ENCODE measurements at places on chromosomes 7 and 10.

DNA sequence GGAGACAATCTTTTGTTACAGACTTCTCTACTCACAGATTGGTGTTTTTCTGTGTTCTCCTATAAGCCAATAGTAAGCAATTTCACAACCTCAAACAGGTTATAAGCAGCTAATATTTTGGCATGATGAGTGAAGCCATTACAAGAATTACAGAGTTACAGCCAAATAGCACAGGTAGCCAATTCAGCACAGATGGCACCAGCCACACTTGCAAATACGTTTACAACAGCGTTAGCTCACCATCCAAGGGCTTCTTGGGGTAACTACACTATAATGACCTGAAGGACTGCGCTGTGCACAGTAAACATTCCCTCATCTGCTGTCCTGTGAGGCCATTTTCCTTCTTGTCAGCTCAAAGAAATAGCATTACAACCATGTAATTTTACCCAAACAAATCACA lies 428.6 kb downstream of the TCERG1L start:
- DNase-seq = no peak

DNA sequence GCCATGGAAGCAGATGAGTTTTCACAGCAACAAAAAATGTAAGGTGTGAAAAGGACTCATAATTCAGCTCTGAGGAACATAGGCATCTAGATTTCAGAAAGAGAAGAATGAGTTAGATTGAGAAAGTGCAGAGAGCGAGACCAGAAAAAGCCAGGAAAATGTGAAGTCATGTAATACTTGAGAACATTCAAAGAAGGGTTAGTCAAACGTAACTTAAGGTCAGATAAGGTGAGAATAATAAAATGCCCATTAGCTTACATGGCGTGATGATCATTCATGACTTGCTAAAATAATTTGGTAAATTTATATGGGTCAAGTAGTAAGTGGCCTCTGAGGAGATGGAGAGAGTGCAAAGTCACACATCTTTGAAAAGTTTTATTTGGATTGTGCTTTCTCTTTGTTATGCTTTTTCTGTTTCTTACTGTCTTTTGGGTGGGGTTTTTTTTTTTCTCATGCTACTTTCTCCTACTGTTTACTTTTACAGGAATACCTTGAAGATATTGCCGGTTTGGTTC lies 271.8 kb upstream of the NRG3 start:
- DNase-seq = no peak

- no peak for DNase-seq
Measured at GRCh38 chr7:20157456-20157855, 59.7 kb downstream of the MACC1 start.

DNA sequence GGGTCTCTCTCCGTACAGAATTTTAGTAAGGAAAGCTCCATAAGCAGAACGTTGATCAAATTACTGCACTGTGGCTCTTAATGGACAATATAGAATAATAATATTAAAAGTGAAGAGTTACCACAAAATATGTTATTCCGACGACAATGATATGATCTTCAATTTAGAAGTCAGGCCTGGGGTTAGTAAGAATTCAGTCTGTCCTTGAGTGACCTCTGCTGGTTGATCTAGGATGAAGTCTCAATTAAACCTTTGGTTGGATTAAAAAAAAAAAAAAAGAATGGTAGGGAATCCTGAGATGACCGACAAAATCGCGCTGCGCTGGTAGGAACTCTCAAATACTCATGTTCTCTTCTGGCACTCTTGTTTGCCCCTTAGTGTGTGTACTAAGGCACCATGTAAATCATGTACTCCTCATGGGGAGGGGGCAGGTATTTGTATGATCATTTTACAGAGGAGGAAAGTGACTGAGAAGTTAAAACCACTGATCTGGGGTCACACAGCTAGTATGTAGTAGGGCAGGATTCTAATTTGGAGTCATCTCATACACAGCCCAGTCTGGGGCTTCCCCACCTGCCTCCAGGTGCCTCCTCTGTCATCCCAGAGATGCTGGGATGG lies 161.3 kb upstream of the NPVF start:
- no peak for DNase-seq

DNA sequence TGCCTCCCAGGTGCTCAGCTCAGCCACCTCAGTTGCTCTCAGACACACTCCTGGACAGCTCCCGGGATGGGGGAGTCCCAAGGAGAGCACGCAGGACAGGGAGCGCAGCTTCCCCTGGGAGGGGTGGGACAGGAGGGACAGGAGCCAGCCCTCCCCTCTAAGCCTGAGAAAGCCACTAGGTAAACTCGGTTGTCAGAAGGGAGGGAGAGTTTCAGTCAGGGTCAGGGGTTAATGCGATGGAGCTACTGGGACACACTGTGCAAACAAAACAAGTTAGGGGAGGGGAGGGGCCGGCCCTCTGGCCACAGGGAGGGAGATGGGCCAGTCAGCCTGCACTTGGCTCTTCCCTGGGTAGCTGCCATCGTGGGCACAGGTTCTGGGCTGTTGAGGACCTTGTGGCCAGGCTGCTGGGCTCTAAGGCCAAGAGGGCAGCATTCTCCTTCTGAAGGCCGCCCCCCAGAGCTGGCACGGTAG lies 31.1 kb downstream of the KAZALD1 start:
- DNase-seq = no peak

DNA sequence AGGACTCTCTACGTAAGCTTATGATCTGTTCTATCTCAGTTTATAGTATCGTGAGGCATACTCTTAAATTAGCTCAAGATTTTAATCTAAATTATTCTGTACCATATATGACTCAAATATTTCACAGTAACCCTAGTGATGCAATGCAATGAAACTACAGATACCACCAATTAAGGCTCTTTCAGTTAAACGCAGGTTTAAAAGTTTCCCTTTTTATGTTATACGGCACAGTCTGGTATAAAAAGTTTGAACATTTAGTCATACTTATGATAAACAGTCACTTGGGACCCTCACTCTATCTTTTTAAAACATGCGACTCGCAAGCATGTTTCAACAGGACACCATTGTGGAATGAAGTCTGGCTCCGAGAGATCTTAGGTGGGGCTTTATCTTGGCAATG lies 107.2 kb downstream of the CDK6 start:
- DNase-seq = no peak

GRCh38 chr10:27819781-27820531 lies 74.3 kb upstream of the MKX start:
- DNase-seq = no peak

GRCh38 chr7:4195660-4196059 lies 486.4 kb upstream of the FOXK1 start:
- DNase-seq = no peak

DNA sequence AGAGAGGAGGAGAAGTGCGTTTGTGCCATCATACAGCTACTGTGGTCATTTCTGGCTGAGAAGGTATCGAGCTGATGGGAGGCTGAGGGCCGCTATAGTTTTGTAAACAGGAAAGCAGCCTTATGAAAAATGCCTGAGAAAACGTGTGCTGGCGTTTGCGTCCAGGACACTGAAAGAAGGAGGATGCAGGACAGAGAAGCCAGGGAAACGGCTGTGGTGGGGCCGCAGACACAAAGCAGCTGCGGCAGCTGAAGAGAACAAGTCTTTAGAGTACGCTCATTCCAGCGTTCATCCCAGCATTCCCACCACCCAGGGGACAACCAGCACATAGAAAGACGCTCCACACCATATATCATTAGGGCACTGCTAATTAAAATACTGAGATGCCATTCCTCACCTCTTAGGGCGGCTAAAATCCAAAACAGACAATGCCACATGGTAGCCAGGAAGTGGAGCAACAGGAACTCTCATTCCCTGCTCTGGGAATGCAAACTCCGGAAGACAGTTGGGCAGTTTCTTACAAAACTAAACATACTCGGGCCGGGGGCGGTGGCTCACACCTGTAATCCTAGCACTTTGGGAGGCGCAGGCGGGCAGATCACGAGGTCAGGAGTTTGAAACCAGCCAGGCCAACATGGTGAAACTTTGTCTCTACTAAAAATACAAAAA lies 18.4 kb downstream of the GNA12 start:
- no peak for DNase-seq

DNA sequence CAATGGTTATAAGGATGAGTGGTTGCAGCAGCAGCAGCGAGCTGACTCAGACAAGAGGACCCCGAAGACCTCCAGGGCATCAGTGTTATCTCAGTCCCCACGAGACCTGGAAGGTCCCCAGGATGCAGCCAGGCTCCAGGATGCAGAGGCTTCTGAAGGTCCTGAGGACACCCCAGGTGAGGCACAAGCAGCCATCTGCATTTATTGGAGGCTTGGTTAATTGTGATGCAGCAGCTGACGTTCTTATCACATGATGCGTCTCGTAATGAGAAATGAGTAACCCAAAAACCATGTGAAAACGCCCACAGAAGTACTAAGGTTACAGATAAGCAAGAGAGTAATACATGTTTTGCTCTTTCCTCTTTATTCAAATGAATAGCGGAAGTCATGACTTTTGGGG lies 17.4 kb downstream of the C7orf57 start:
- DNase-seq = no peak

DNA sequence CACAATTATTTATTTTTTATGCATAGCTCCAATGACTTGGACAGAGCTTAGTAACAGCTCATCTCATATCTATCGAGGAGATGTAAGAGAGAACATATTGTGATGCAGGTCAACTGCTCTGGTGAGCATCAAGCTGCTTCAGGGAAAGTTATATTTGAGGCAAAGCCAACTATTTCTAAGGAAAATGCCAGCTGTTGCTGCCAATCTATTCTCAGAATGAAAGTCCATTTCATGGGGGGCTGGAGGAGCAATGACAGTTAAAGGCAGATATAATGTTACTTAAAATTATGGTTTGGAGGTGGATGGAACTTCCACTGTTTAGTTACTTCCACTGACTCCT lies 424.8 kb downstream of the KIF20B start:
- DNase-seq = no peak

DNA sequence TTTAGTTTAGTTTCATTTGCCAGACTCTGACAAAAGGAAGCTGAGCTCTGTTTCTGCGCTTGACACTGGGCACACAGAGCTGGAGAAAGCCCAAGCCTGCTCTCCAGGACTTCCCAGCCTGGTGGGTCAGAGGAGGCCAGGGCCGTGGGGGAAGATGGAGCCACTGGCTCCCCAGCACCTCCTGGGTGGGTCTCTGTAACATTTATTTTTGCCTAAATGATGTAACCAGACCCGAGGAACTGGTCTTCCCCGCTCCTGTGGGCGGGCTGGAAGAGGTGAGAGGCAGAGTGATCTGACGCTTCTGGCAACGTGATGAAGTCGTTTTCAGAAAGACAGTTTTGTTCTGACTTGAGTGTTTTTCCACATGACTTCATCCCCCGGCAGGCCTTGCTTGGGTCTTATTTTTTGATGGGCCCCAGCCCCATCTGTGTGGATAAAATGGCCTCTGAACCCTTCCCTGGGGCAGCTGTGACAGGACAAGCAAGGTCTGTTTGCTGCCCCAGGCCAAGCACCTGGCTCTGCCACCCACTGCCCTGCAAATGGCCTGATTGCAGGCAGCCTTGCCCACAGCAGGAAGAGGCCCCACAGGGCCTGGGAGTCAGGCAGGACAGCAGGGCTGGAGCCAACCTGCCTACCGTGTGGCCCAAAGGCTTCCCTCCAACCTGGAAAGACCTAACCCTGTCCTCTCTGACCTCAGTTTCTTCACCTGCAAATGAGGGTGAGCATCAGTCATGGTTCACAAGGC lies 304.9 kb upstream of the ZMIZ1 start:
- DNase-seq = no peak

- DNase-seq = no peak
Measured at GRCh38 chr10:121497513-121498470, 100.5 kb downstream of the FGFR2 start.

DNA sequence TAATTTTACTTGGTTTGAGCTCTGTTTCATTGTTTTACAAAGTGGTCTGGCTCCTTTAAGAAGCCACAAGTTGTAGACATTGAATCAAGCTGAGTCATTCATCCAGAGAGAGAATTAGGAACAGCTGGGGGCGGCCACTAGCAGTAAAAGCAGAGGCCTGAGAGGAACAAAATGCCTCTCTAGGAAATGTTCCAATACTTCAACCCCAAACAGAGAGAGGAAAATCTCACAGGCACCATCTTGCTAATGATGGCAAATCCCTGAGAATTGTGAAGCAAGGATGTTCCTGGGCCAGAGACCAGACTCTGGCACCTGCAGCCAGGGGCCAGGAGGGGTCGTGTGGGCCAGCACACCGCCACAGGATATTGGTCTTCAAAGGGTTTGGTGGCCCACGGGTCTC lies 26.5 kb upstream of the TRIL start:
- no peak for DNase-seq

- no peak for DNase-seq
Measured at GRCh38 chr10:110137142-110137545, 70.3 kb upstream of the MXI1 start.

DNA sequence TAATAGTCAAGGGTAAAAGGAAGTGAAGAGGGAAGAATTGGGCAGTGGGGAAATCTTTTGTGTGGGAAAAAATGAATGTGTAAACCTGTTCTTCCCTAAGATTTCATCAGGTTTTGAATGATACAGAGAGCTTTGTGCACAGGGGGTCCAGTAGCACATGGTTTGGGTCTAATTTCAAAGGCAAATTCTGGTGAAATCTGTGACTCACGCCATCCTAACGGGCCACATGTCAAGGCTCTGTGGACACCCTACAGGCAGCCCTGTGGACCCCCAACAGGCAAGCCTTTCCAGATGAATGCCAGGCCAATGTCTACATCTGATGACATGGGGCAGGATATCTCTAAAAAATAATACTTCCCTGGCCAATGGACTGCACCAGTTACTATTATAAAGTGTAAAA lies 309.8 kb downstream of the PARD3 start:
- no peak for DNase-seq

GRCh38 chr10:11830836-11831519 lies 7.8 kb downstream of the PROSER2 start:
- DNase-seq = no peak

GRCh38 chr7:4819560-4820404 lies 42.0 kb downstream of the PAPOLB start:
- no peak for DNase-seq

GRCh38 chr7:30146127-30146612 lies 11.4 kb downstream of the MTURN start:
- DNase-seq = no peak

- no peak for DNase-seq
Measured at GRCh38 chr10:86343761-86344160, 22.8 kb downstream of the GRID1 start.

- DNase-seq = no peak
Measured at GRCh38 chr7:71824006-71824760, 588.0 kb downstream of the CALN1 start.

DNA sequence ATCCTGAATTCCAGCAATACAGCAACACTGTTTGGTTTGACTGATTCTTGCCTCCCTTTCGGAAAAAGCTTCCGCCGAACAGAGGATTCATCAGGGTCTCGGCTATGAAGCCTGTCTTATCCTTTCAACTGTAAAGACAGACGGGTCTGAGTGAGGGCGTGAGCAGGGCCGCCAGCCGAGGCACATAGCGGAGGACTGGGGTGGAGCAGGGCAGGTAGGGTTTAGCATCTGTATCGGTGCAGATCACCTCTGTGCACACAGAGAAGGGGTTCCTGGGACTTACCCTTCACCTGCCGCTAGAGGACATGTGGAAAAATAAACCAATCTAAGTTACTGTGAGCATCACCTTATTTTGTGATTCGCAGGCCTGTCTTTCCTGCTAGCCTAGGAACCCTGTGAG lies 656.9 kb upstream of the FOXK1 start:
- no peak for DNase-seq

GRCh38 chr7:24290004-24290641 lies 6.1 kb downstream of the NPY start:
- no peak for DNase-seq

- no peak for DNase-seq
Measured at GRCh38 chr7:130319541-130319940, 25.1 kb upstream of the CPA5 start.
